Astrocyte (in vitro differentiated cells and primary cell): ENCODE measurements at places on chromosomes 12 and 14. TPM values are rescaled to one million over a fixed set of nuclear protein-coding genes. Genes with fewer than 3 reads are reported as not detected.

GRCh38 chr12:79183926-79184325 lies 319.4 kb downstream of the SYT1 start:
- no peak overlapping the region for H3K27ac ChIP-seq
- H3K36me3 ChIP-seq, result no peaks in the 10 kb centered on the region
- no peaks in the 10 kb centered on the region for H3K4me1 ChIP-seq
- no peaks in the 10 kb centered on the region for H3K27me3 ChIP-seq
- no peak overlapping the region for H3K4me3 ChIP-seq
- no peak for DNase-seq

The SIRT4 gene
- 2.5 and 2.7 TPM in 2 replicates for total RNA-seq

The KSR2 gene
- 0.19 and 0.98 TPM in 2 replicates for total RNA-seq

GRCh38 chr12:96907671-96908422 lies 790 bp downstream of the NEDD1 start:
- H3K4me3 ChIP-seq, result peak overlapping the region; percentile 95
- DNase-seq, result peak; percentile 36
- H3K36me3 ChIP-seq, result no peaks in the 10 kb centered on the region
- H3K4me1 ChIP-seq, result peaks cover 7% of the 10 kb centered on the region

DNA sequence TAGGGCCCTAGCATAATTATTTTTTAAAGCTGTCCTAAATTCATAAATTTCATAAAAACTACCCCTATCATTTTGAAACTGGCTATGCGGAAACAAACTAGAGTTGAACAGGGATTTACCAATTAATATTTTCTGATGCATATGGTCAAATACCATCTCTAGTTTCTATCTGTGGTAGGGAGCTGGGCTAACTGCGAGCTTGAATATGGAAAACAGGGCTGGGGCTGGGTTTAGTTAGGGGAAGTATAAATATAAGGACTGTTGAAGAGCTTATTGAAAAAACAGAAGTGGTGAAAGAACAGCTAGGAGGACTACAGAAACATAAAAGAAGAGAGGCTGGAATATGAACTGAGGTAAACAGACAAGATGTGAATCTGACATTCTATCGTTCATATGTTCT lies 91.8 kb downstream of the SLC38A1 start:
- no peaks in the 10 kb centered on the region for H3K27me3 ChIP-seq
- DNase-seq, result no peak
- no peaks in the 10 kb centered on the region for H3K4me1 ChIP-seq
- no peak overlapping the region for H3K4me3 ChIP-seq
- no peak overlapping the region for H3K27ac ChIP-seq
- no peaks in the 10 kb centered on the region for H3K36me3 ChIP-seq

The MRPL52 gene
- total RNA-seq, result 169 and 182 TPM in 2 replicates

- no peaks in the 10 kb centered on the region for H3K4me1 ChIP-seq
- H3K27ac ChIP-seq, result no peak overlapping the region
- no peak overlapping the region for H3K4me3 ChIP-seq
- no peaks in the 10 kb centered on the region for H3K27me3 ChIP-seq
Measured at GRCh38 chr12:34219046-34219770, 196.9 kb downstream of the ALG10 start.

GRCh38 chr14:82126006-82126405 lies 592.4 kb upstream of the SEL1L start:
- H3K4me1 ChIP-seq, result no peaks in the 10 kb centered on the region
- H3K27me3 ChIP-seq, result no peaks in the 10 kb centered on the region
- H3K27ac ChIP-seq, result no peak overlapping the region
- no peak for DNase-seq
- no peak overlapping the region for H3K4me3 ChIP-seq
- no peaks in the 10 kb centered on the region for H3K36me3 ChIP-seq

DNA sequence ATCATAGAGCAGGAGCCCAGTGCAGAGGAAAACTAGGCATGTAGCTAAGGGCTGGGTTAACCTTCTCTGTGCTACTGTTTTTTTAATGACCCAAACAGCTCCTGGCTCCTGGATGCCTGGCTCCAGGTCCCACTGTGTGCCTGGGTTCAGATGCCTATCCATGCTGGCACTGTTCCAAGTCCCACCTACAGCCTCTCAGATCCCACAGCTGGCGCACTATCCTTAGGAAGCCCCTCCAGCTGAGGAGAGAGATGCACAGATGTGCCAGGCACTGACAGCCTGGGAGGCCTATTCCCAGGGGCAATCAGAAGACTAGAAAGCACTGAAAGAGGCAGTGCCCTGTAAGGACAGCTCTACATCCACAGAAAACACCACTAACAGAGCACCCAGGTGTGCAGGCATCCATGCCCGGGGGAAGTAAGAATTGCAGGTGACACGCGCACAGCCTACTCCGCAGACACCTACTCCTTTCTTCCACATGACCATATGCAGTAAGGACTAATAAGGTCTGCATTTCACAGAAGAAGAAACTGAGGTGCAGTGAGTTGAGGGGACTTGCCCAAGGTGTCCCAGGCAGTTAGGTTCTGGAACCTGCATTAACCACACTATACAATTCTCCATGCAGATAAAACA lies 51.2 kb downstream of the PITPNM2 start:
- no peak overlapping the region for H3K4me3 ChIP-seq
- no peak for DNase-seq
- H3K4me1 ChIP-seq, result peaks cover 11% of the 10 kb centered on the region
- no peak overlapping the region for H3K27ac ChIP-seq
- H3K27me3 ChIP-seq, result peaks cover 6% of the 10 kb centered on the region
- H3K36me3 ChIP-seq, result no peaks in the 10 kb centered on the region

DNA sequence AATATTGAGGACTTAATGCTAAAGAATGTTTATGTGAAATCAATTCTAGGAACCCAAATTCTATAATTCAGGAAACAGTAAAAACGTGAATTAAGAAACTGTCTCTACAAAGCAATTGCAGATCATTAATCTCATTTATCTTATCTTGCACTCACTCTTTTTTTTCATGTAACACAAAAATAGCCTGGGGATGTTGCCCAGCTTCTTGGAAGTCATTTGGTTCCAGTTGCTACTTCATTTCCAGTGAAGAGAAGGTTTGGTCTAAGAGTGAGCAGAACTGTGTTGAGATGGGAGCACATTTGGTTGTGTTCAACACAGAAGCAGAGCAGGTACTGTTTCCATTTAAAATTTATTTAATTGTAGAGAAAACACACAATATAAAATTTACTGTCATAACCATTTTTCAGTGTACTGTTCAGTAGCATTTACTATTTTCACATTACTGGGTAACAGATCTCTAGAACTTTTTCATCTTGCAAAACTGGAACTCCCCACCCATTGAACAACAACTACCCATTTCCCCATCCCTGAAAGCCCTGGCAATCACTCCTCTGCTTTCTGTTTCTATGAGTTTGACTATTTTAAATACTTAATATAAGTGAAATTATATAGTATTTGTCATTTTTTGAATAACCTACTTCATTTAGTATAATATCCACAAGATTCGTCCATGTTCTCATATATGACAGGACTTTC lies 9.7 kb downstream of the CLEC6A start:
- no peaks in the 10 kb centered on the region for H3K36me3 ChIP-seq
- no peak overlapping the region for H3K27ac ChIP-seq
- no peak overlapping the region for H3K4me3 ChIP-seq
- no peaks in the 10 kb centered on the region for H3K27me3 ChIP-seq
- no peaks in the 10 kb centered on the region for H3K4me1 ChIP-seq
- no peak for DNase-seq

The KLRF2 gene
- not detected in 2 replicates for total RNA-seq

- H3K27ac ChIP-seq, result no peak overlapping the region
- DNase-seq, result no peak
- no peak overlapping the region for H3K4me3 ChIP-seq
- H3K27me3 ChIP-seq, result no peaks in the 10 kb centered on the region
- peaks cover 14% of the 10 kb centered on the region for H3K4me1 ChIP-seq
Measured at GRCh38 chr12:22981711-22982110, 356.7 kb downstream of the ETNK1 start.

- no peak overlapping the region for H3K4me3 ChIP-seq
- H3K36me3 ChIP-seq, result peaks cover 89% of the 10 kb centered on the region
- no peaks in the 10 kb centered on the region for H3K27me3 ChIP-seq
Measured at GRCh38 chr12:53466640-53467039, 14.7 kb downstream of the PCBP2 start.

- no peaks in the 10 kb centered on the region for H3K27me3 ChIP-seq
- no peak overlapping the region for H3K4me3 ChIP-seq
- DNase-seq, result no peak
- H3K4me1 ChIP-seq, result no peaks in the 10 kb centered on the region
- H3K27ac ChIP-seq, result no peak overlapping the region
Measured at GRCh38 chr12:58347188-58347587, 405.8 kb downstream of the ATP23 start.

DNA sequence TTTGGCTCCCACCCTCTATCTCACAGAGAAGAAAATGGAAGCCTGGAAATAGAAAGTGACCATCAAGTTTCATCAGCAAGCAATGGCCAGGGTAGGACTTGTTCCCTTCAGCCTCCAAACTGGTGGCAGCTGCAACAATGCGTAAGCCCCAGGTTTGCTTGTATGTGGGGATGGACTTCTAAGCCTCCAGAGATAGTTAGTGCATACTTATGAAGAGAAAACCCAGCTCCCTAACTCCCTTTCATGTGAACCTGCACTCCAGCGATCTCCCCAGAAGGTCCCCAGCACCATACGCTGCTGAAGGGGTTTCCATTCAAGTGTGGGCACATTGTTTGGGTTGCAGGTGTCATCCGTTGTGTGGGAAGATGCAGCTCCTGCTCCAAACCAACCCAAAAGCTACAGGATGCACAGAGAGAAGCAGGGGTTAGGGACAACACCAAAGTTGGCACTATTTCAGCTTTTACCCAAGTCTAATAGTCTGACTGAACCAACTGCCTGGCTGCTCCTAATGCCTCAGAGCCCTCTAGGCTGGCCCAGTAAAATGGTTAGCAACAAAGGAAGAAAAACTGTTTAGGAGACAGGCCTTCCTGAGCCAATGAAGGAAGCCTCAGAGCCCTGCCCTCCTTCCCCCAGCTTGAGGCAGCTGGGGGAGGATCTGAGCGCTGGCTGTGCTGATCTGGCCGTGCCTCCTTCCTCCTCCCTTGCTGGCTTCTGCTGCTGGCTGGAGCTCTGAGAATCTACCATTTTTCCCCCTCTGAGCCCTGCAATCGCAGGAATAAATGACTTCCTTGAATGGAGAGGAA lies 12.3 kb downstream of the ZFP36L1 start:
- H3K36me3 ChIP-seq, result no peaks in the 10 kb centered on the region
- H3K27ac ChIP-seq, result peak overlapping the region; percentile 77
- DNase-seq, result peak; percentile 53
- no peaks in the 10 kb centered on the region for H3K27me3 ChIP-seq
- peak overlapping the region; percentile 4 for H3K4me3 ChIP-seq

DNA sequence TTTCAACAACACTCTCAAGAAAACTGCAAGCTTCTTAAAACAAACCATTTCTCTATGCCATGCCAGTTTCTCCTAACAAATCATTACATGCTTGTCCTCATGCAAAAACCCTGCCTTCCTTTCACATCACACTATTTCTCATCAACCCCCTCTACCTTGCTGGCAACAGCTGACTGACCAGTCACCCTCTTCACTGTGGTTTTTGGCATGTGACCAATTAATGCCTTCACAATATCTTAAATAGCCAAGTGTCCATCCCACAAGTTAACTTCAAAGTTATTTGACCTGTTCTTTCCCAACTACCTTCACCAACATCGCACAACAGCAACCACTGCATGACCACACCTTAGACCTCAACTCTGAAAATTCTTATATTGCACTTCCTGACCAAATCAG lies 159.6 kb downstream of the CEP128 start:
- no peaks in the 10 kb centered on the region for H3K27me3 ChIP-seq
- H3K4me1 ChIP-seq, result no peaks in the 10 kb centered on the region
- no peak overlapping the region for H3K4me3 ChIP-seq
- H3K27ac ChIP-seq, result no peak overlapping the region
- peak; percentile 50 for DNase-seq
- H3K36me3 ChIP-seq, result no peaks in the 10 kb centered on the region

- no peak overlapping the region for H3K27ac ChIP-seq
- H3K4me1 ChIP-seq, result peaks cover 31% of the 10 kb centered on the region
- H3K36me3 ChIP-seq, result no peaks in the 10 kb centered on the region
- DNase-seq, result no peak
Measured at GRCh38 chr12:124025661-124026060, 52.6 kb downstream of the ZNF664 start.

- H3K27ac ChIP-seq, result no peak overlapping the region
- H3K36me3 ChIP-seq, result no peaks in the 10 kb centered on the region
- H3K27me3 ChIP-seq, result no peaks in the 10 kb centered on the region
- DNase-seq, result no peak
- peaks cover 15% of the 10 kb centered on the region for H3K4me1 ChIP-seq
Measured at GRCh38 chr14:31947076-31947475, 130.0 kb upstream of the ARHGAP5 start.

The KLRG1 gene
- total RNA-seq, result 1.6 and 2.2 TPM in 2 replicates

DNA sequence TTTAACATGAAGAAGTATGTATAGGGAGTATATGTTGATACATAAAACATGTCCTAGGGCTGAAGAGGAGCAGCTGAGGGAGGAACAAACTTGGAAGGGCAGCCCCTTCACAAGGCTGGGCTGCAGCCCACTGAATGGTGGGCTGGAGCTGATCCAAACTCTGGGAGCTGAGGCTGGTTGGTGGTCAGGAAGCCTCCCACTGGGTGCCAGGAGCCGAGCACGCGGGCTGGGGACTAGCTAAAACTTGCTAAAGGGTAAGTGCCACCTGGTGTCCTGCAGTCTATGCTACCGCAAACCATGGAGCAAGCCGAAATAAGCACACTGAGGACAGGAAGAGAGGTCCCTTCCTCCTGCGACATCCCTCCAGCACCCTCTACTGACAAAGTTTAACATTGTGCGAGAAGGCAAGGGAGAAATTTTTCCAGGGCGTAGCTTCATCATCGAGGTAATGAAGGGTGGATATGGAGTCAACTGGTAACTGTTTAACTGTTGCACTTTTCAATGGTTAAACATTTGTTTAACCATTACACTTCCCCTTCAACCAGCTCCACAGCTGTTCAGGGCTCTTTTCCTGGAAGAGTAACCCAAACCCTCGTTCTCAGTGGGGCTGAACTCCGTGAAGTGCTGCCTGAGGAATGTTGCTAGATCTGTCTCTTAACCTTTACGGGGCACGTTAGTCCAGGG lies 42.2 kb downstream of the EGLN3 start:
- no peak overlapping the region for H3K4me3 ChIP-seq
- no peak for DNase-seq
- no peaks in the 10 kb centered on the region for H3K4me1 ChIP-seq
- H3K27me3 ChIP-seq, result no peaks in the 10 kb centered on the region
- H3K27ac ChIP-seq, result no peak overlapping the region
- H3K36me3 ChIP-seq, result no peaks in the 10 kb centered on the region
